ENCODE measurements at places on chromosomes 11 and 22. TPM values are rescaled to one million over a fixed set of nuclear protein-coding genes. Genes with fewer than 3 reads are reported as not detected.
A peak's percentile ranks its signal among the peaks of the same experiment; 100 is the strongest.

- H3K36me3 ChIP-seq = peaks cover 23% of the 10 kb centered on the region
- peaks cover 18% of the 10 kb centered on the region for H3K4me1 ChIP-seq
- no peaks in the 10 kb centered on the region for H3K27me3 ChIP-seq
Observed at GRCh38 chr11:67483831-67484665, 1.2 kb downstream of the AIP start.

Gene FOLR2
- polyA plus RNA-seq = 14.5 TPM

- H3K36me3 ChIP-seq = no peaks in the 10 kb centered on the region
- H3K27ac ChIP-seq = no peak overlapping the region
- no peak for DNase-seq
- H3K4me1 ChIP-seq = peaks cover 31% of the 10 kb centered on the region
Observed at GRCh38 chr22:37690407-37690806, 4.3 kb downstream of the NOL12 start.

Gene TMEM45B
- 2.0 TPM for polyA plus RNA-seq

Gene PRMT3
- 17.3 TPM for polyA plus RNA-seq

DNA sequence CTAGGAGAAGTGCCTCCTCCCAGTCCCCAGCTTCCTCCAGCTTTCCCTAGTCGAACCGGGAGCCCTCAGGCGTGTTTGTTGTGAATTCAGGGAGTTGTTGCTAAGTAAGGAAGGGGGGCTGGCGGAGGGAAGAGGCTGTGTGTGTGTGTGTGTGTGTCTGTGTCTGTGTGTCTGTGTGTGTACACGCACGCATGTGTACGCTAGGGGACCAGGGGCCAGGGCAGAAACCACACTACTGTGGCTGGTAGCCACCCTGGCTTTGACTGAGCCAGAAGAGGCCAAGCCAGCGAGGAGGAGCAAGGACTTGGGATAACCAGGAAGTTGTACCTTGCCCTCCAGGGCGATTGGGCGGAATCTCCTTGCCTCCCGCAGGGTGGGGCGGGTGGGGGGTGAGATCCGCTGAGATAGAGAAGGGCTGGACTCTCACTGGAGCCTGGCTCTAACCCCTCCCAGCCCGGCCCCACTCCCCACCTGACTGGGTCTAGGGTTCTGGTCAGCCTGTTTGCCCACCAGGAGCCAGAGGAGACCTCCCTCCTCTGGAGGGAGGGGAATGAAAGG is 7.5 kb downstream of the BCL9L start:
- no peak overlapping the region for H3K4me3 ChIP-seq
- peak overlapping the region; percentile 82 for H3K27ac ChIP-seq
- H3K4me1 ChIP-seq = peaks cover 98% of the 10 kb centered on the region
- DNase-seq = peak; percentile 79

Gene MGAT3
- 11.6 TPM for polyA plus RNA-seq

DNA sequence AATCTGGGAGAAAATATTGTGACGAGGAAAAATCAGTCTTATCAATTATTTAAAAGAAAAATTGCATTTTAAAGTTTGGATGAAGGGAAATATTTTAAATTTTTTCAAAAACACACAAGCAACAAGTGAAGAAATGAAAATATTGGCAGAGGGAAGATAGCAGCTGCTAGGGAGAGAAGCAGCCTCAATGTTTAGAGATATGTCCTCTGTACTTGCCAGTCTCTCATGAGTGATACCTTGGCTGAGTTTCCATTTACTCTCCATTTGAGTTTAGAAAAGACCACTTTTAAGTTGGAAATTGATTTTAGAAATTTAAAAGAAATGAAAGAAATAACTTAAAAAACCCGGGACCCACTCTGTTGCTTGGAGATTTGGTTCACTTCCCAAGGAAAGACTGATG is 88.6 kb upstream of the DBX1 start:
- no peak overlapping the region for H3K4me3 ChIP-seq
- no peaks in the 10 kb centered on the region for H3K36me3 ChIP-seq
- H3K4me1 ChIP-seq = no peaks in the 10 kb centered on the region
- H3K27ac ChIP-seq = no peak overlapping the region
- no peak for DNase-seq

GRCh38 chr11:104570078-104570701 is 328.1 kb downstream of the CASP12 start:
- DNase-seq = no peak
- no peak overlapping the region for H3K4me3 ChIP-seq
- no peaks in the 10 kb centered on the region for H3K27me3 ChIP-seq
- H3K4me1 ChIP-seq = no peaks in the 10 kb centered on the region
- H3K27ac ChIP-seq = no peak overlapping the region

Gene SLC22A9
- 0.08 TPM for polyA plus RNA-seq

DNA sequence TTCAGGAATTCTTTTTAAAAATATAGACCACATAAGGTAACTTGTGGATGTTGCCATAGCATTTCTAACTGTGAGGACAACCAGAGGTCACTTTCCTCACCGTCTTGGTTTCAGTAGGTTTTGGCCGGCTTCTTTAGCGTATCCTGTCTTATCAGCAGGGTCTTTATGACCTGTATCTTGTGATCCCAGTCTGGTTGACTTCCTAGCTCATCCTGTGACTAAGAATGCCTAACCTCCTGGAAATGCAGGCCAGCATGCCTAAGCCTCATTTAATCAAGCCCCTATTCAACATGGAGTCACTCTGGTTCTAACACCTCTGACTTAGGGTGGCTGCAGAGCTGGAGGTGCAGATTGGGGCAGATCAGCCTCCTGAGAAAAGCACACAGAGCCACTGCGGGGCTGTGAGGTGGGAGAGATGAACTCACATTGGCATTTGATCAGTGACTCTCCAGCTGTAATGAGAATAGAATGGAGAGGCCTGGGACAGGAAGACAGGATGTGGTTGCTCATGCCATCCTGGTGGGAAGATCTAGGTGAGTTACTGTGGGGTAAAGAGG is 41.1 kb upstream of the TOP3B start:
- H3K36me3 ChIP-seq = no peaks in the 10 kb centered on the region
- H3K4me1 ChIP-seq = no peaks in the 10 kb centered on the region
- no peak overlapping the region for H3K27ac ChIP-seq
- no peak for DNase-seq

Gene TMEM191B
- polyA plus RNA-seq = 2.2 TPM

- H3K27ac ChIP-seq = peak overlapping the region; percentile 96
- H3K4me3 ChIP-seq = no peak overlapping the region
- H3K4me1 ChIP-seq = peaks cover 94% of the 10 kb centered on the region
Observed at GRCh38 chr22:31230871-31231621, 18.9 kb downstream of the LIMK2 start.

Gene NNMT
- 1.7 TPM for polyA plus RNA-seq

Gene EHF
- 16.0 TPM for polyA plus RNA-seq

Gene GGTLC2
- 0.30 TPM for polyA plus RNA-seq

GRCh38 chr22:29093030-29093429 is 20.2 kb downstream of the KREMEN1 start:
- H3K36me3 ChIP-seq = no peaks in the 10 kb centered on the region
- no peak for DNase-seq
- H3K4me3 ChIP-seq = no peak overlapping the region
- peaks cover 10% of the 10 kb centered on the region for H3K4me1 ChIP-seq
- peak overlapping the region; percentile 14 for H3K27ac ChIP-seq

DNA sequence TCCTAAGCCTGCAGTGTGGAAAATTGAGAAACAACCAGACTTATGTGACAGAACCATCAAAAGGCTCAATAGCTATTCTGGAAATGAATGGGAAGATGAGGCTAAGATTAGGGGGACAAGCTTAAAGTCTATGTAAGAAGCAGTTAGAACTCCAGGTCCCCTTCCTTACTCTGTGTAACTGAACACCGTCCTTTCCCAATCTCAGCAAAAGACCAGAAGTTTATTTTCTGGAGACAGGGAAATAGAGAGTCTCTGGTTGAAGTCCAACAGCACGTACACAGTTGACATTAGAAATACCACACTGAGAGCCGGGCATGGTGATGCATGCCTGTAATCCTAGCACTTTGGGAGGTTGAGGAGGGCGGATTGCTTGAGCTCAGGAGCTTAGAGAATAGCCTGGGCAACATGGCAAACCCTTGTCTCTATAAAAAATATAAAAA is 93.9 kb downstream of the CD44 start:
- no peak overlapping the region for H3K27ac ChIP-seq
- H3K36me3 ChIP-seq = peaks cover 6% of the 10 kb centered on the region
- H3K4me3 ChIP-seq = no peak overlapping the region
- DNase-seq = no peak

Gene SLC39A13
- polyA plus RNA-seq = 37.0 TPM

DNA sequence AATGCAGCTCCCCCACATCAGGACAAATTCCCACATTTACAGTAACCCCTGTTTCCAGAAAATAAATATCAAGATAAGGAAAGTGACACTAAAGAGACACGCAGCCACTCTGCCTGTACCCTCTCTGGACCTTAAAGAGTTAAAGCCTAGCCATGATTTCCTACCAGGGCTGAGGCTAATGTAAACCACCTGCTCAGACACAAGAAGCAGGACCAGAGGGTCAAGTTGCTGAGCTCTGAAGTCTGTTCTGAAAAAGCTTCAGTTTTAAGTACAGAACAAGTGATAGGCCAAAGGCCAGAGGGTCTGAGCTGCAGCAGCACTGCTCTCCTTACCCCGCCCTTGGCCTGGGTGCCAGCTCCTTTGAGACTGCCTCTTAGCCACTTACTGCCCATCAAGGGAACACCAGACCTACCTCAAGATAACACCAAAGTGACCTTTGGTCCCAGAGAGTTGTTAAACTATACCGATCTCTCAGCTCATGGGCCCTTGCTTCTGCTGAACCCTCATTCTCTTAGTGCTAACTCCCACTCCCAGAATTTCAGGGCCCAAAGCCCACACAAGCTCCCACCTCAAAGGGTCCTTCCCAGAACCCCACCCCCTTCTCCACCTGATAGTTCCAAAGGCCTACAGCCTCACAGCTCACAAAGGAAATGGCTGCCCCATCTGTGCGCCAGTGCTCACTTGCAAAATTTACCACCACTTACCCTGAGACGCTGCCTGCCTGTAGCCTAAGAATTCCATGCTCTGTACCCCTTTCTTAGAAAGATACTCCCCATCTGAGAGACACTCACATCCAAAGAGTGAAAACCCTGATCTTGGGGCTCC is 40.5 kb downstream of the IL18BP start:
- H3K27ac ChIP-seq = peak overlapping the region; percentile 98
- H3K27me3 ChIP-seq = no peaks in the 10 kb centered on the region
- peak; percentile 53 for DNase-seq
- peaks cover 38% of the 10 kb centered on the region for H3K4me1 ChIP-seq
- H3K4me3 ChIP-seq = peak overlapping the region; percentile 55

DNA sequence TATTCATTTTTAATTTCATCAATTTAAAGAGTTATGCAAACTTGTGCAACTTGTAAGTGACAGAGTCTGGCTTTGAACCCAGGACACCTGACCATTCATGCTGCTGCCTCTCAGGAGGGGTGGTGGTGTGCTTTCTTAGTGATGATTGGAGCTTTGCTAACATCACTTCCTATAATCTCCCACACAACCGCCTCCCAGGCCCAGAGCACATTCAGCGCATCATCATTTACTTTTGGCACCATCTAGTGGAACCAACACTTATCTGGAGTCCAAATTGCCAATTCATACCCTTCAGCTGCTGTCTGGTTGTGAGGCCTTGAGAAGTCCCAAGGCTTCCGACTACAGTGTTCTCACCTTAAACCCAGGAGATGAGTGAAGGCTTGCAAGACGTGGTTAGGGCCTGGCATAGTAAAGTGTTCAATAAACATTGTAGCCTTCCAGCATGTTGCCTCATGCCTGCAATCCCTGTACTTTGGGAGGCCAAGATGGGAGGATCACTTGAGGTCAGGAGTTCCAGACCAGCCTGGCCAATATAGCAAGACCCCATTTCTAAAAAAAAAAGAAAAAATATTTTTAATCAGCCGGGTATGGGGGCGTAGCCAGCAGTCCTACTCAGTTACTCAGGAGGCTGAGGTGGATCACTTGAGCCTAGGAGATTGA is 1.1 kb upstream of the TTLL1 start:
- peak overlapping the region; percentile 14 for H3K27ac ChIP-seq
- H3K36me3 ChIP-seq = no peaks in the 10 kb centered on the region
- H3K4me1 ChIP-seq = peaks cover 14% of the 10 kb centered on the region

Gene VSIG10L2
- polyA plus RNA-seq = 0.20 TPM

DNA sequence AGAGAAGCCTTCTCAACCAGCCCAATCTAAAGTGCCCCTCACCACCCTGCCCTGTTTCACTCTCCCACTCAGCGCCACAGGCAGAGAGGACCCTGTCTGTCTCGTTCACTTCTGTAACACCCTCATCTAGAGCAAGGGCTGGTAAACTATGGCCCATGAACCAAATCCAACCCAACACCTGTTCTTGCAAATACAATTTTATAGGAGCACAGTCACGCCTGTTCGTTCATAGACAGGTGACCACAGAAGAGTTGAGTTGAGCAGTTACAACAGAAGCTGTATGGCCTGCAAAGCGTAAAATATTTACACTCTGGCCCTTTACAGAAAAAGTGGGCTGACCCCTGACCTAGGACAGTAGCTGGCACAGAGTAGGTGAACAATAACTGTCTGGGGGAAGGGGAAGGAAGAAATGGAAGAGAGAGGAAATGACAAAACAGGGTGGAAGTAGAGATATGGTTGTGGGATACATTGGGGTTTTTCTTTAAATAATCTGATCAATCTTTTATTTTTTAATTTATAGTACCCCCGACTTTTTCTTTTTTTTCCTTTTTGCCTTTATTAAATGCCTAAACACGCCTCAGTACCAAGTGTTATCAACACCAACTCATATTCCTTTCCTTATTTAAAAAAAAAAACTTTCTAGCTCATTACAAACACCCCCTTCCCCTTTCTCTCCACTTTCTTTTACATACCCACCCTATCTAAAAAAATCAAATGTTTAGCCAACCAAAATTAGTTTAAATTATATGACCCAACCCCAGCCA is 20.9 kb downstream of the SERPIND1 start:
- H3K27ac ChIP-seq = no peak overlapping the region
- H3K27me3 ChIP-seq = no peaks in the 10 kb centered on the region
- H3K4me3 ChIP-seq = no peak overlapping the region
- peaks cover 96% of the 10 kb centered on the region for H3K36me3 ChIP-seq

DNA sequence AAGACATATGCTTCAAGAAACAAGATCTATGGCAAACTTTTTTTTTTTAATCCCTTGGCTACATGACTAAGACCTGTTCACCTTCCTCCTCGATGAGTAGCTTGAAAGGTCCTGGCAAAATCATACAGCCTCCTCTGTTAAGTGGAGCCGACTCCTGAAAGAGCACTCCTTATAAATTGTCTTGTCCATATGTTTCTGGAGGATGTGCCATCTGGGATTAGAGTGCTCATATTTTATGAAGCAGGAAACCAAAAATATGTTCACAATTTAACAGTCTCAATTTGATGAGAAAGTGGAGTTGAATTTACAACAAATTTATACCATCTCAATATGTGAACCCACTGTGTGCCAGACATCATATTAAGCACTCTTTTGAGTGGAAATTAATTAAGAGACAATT is 912.1 kb upstream of the FAT3 start:
- no peak overlapping the region for H3K27ac ChIP-seq
- H3K27me3 ChIP-seq = no peaks in the 10 kb centered on the region
- H3K36me3 ChIP-seq = no peaks in the 10 kb centered on the region
- H3K4me3 ChIP-seq = no peak overlapping the region
- no peak for DNase-seq

DNA sequence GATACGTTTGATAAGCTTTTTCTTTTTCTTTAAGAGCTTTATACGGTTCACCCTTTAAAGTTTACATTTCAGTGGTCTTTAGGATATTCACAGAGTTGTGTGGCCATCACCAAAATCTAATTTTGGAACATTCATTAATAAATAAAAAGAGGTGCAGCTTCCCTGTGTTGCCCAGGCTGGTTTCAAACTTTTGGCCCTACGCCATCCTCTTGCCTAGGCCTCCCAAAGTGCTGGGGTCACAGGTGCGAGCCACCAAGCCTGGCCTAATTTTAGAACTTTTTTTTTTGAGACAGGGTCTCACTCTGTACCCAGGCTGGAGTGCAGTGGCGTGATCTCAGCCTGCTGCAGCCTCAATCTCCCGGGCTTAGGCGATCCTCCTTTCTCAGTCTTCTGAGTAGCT is 30.6 kb downstream of the MED15 start:
- no peak overlapping the region for H3K27ac ChIP-seq
- H3K36me3 ChIP-seq = no peaks in the 10 kb centered on the region
- no peak for DNase-seq
- peaks cover 35% of the 10 kb centered on the region for H3K4me1 ChIP-seq
- no peaks in the 10 kb centered on the region for H3K27me3 ChIP-seq

Gene LYVE1
- polyA plus RNA-seq = 165 TPM

Measured in left lung (tissue), 14 donors.